SJCRH30 (cell line): ENCODE measurements at places on chromosomes 11 and 22. TPM values are rescaled to one million over a fixed set of nuclear protein-coding genes. Genes with fewer than 3 reads are reported as not detected.

SIRT3 gene
- 11.0 and 17.2 TPM in 2 replicates for total RNA-seq

- H3K4me1 ChIP-seq = peaks cover 35% of the 10 kb centered on the region
- no peaks in the 10 kb centered on the region for H3K27me3 ChIP-seq
- no peak overlapping the region for H3K4me3 ChIP-seq
- H3K27ac ChIP-seq = peak overlapping the region; percentile 24; the same call in 1 of the 2 replicates
These were observed 25.0 kb downstream of the ARRB1 start for GRCh38 chr11:75326439-75326810.

GRCh38 chr11:106989078-106989455 lies 29.2 kb downstream of the GUCY1A2 start:
- DNase-seq = no peak
- H3K4me3 ChIP-seq = no peak overlapping the region
- H3K4me1 ChIP-seq = peaks cover 10% of the 10 kb centered on the region
- no peaks in the 10 kb centered on the region for H3K36me3 ChIP-seq

DNA sequence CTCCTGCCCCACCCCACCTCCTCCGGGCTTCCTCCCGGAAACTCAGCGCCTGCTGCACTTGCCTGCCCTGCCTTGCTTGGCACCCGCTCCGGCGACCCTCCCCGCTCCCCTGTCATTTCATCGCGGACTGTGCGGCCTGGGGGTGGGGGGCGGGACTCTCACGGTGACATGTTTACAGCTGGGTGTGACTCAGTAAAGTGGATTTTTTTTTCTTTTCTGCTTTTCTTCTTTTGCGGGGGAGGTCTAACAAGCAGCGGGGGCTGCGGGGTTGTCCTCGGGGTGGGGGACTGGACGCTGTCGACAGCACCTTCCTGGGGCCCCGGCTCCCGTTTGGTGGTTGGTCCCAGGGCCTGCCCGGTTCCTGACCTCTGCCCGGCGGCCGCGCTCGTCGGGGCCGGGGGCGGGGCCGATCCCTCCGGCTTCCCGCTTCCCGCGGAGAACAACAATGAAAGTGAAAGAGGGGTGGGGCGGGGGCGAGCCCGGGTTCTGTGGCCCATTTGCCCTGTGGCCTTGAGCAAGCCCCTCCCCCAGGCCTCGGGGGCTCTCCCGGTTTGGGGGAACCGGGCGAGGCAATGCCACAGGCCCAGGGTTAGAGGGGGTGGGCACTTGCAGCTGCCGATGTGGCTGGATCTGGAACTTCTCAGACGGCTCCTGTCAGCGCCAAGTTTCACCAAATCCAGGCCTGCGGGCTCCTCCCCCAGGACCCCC lies 975 bp upstream of the MDK start:
- H3K27me3 ChIP-seq = no peaks in the 10 kb centered on the region
- peak overlapping the region; percentile 62 for H3K27ac ChIP-seq
- H3K4me3 ChIP-seq = peak overlapping the region; percentile 68
- DNase-seq = peak; percentile 46

DNA sequence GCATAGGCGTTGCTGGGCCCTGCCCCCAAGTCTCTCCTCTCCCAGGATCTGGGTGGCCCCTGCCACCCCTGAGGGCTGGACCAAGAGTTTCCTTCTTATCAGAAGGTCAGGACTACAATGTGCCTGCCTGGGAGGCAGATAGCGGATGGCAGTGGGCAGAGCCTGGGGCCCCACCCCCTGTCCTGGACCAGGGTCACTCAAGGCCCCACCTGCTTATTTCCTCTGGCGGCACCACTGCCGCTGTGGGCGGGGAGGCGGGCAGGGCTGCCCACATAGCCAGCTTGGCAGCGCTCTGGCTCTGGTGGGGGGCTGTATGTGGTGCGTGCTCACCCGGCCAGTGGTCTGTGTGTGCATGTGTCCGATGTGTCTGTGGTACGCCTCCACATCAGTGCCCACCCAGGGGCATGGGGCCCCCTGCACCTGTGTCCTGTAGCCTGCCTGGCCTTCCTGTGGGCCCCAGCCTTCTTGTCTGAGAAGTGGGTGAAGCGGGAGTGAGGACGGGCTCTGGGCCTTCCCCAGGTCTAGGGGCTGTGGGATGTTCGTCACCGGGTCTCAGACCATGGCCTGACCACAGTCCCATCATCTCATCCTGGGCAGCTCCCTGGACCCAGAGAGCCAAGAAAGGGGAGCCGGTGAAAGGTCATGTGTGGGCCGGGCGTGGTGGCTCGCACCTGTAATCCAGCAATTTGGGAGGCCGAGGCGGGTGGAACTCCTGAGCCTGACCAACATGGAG lies 3.0 kb downstream of the GAS2L1 start:
- H3K27me3 ChIP-seq = no peaks in the 10 kb centered on the region
- no peak overlapping the region for H3K27ac ChIP-seq
- H3K36me3 ChIP-seq = no peaks in the 10 kb centered on the region
- H3K4me1 ChIP-seq = peaks cover 26% of the 10 kb centered on the region
- H3K4me3 ChIP-seq = no peak overlapping the region
